ENCODE measurements at places on chromosomes 1 and 21.
A peak's percentile ranks its signal among the peaks of the same experiment; 100 is the strongest.

DNA sequence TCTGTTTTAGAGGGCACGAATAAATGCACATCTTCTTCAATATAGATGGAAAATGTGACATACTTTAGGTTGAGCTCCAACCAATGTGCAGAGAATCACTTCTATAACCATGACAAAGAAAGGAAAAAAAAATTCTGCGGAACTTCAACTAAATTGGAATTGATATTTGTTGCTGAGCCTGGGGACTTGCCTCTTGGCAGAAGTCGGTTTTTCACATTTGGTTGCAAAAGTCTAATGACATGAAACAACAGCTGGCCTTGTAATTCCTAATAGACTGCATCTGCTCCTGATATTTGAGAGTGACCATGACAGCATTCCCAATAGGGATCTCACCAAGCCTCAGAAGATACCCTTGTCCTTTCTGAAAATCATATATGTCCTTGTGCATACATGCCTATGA, 112.8 kb downstream of the PRRX1 start:
- no peak for DNase-seq

DNA sequence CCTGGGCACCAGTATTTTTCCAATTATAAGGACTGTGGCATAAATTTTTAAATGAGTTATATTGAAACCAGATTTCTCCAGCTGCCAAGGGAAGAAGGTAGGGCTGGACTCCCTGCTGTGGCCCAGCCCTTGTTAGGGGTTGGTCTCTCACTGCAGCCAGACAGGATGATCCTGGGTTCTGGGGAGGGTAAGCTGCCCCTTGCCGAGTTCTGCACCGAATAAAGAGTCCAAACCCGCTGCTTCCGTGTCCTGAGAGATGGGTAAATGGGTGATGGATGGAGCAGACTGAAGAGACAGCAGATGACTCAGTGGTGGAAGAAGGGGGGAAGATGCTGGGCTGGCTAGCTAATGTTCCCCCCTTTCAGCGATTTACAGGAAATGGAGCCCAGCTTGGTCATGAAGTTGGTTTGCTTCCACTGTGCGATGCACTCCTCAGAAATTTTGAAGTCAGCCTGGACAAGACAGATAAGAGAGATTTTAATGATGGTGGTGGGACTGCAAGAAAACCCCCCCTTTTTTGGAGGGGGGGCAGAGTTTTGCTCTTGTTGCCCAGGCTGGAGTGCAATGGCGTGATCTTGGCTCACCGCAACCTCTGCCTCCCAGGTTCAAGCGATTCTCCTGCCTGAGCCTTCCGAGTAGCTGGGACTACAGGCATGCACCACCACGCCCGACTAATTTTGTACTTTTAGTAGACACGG, 41.4 kb downstream of the YARS1 start:
- no peak for DNase-seq

DNA sequence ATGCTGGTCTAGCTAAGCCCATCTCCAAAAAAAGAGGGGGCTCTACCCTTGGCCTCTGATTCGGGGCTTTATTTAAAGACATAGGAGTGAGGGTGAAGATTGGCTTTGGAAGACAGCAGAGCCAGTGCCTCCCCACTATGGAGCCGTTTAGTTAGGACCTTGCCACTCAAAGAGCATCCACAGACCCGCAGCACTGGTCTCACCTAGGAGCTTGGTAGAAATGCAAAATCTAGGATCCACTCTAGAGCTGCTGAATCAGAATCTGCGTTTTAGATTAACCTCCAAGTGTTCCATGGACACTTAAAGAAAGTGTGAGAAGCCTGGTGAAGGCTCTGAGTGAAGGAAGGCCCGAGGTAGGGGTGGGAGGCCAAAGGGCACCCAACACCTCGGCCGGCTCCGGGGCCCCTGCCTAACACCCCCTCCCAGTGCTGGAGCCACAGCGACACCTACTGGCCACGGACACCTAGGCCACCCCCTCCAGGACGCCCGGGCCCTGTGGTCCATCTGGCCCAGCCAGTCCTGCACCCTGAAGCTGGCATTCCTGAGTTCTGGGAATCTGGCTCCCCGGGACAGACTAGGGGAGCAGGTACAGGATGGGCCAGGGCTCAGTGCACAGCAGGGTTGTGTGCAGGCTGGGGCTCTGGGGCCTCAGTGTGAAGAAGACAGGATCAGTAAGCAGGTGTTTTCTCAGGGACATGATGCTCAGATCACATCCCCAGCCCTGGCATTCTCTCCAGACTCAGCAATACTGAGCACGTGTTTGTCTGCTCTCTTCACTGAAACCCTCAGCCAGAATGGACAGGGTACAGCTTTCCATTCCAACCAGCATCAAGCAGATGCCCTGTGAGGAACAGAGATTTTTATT, 79.2 kb downstream of the TMEM53 start:
- DNase-seq = peak; percentile 82

DNA sequence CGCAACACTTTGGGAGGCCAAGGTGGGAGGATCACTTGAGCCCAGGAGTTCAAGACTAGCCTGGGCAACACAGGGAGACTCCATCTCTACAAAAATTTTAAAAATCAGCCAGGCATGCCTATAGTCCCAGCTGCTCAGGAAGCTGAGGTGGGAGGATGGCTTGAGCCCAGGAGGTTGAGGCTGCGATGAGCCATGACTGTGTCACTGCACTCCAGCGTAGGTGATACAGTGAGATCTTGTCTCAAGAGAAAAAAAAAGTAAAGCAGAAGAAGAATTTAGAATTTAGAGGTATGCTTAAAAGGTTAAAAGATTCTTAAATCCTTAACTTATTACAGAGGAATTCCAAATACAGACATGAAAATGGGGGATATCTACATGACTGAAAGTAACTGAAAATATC, 79.5 kb downstream of the SMYD3 start:
- DNase-seq = no peak

DNA sequence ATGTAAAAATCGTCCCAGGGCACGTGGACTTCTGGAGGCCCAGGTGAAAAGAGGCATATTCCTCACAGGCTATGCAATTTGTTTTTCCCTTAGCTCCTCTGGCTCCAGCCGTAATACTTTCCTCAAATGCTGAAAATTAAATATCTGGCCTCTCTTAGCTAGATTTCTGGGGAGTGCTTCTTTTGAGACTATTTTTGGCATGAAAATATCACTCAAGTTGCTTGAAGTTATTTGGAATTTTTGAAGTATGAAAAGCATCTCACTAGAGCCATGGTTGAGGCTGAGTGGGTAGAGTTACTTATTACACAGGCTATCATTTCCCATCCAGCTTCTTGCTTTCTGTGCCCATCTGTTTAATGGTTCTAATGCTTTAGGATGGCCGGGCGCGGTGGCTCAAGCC, 59.7 kb downstream of the MYOM3 start:
- DNase-seq = no peak

DNA sequence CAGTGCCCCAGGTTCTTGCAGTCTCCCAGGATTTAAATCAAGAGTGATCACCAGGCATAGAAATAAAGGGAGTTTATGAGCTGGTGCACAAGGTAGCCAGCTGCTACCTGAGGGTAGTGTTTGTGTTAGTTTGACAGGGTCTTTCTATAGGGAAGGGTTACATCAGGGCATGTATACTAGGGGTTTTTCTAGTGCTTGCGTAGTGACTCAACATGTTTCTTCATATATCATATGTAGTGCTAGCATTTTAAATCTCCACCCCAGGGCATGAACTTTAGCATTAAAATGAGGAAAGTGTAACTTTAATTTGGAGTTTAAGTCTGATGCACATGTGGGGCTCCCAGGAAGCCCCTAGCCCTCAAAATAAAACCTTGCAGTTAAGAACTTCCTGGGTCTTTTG, 86.5 kb upstream of the TNR start:
- DNase-seq = no peak

GRCh38 chr1:55481634-55482033, 266.5 kb upstream of the USP24 start:
- DNase-seq = no peak

DNA sequence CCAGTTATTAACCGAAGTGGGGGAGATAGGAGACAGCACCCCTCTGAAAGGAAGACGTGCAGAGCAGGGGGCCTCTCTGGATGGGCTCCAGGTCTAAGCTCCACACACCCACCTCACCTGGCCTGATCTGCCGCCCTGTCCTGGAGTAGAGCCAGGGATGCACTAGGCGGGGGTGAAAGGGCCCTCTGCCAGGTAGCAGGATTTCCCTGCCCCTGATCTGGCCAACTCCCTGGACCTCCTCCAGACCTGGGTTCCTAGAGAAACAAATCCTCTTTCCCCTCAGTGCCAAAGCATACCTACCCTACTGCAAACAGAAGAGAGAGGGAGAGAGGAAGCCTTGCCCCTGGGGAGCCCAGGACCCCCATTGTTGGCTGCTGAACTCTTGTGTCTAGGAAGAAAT, 2.0 kb downstream of the CRABP2 start:
- no peak for DNase-seq

GRCh38 chr1:114079596-114080190, 74.0 kb downstream of the SYT6 start:
- no peak for DNase-seq

DNA sequence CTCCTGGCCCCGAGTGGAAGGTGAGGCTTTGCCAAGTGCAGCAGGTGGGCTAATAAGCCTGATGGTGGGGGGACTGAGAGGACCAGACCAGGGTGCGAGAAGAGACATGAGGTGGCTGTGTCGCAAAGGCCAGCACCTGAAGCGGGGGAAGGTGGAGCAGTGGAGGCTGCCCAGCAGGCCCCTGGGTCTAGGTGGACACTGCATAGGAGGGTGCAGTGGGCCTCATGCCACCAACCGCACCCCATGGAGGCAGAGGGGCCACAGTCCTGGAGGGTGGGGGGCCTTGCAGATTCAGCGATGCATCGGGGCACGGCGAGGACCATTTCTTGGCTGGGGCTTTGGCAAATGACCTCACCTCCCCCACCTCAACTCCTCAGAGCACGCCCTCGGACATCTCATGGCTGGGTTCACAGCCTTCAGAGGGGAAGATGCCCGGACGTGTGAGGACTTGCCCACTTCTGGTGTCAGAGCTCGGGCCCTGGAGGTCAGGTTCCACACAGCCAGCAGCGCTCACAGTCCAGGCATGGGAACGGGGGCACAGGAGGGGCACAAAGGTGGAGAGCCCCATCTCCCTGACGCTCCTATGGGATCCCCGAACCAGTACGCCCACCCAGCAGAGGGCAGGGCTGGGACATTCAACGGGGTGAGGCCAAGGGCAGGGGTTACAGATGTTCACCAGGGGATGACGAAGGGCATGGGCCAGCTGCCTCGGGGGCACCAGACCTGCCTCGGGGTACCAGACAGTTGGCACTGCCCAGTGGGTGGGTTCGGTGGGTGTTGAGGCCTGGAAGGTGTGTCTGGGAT, 35.4 kb downstream of the UBE2G2 start:
- no peak for DNase-seq

DNA sequence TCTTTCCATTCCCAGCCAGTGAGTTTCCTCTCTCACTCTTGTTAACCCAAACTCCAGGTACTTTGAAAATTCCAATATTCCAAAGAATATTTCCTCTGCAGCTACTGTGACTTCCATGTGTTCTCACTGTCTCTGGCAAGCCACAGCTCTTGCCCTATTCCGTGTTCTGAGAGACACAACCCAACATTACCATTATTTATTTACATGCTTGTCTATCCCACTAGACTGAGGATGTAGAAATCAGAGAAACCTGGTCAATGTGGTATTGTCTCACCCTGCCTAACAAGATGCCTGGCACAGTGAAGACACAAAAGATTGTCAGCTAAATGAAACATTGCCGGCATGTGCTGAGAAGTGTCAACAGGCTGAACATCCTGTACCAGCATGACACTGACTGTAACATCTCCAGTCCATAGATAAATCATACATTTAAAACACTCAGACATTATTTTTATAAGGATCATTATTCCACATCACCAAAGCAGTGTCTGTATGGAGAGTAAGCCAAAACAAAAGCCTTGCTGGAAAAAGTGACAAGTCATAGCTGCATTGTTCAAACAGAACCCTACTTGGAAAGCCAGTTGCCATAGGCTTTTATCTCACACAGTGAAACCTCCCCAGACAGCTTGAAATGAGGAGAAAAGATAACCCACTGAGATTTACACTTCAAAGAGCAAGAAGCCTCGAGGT, 72.3 kb downstream of the SIPA1L2 start:
- no peak for DNase-seq

- no peak for DNase-seq
Observed at GRCh38 chr1:11142618-11143391, 43.1 kb upstream of the EXOSC10 start.

- DNase-seq = no peak
Observed at GRCh38 chr1:193322211-193322610, 135.8 kb upstream of the B3GALT2 start.

GRCh38 chr1:181061891-181062835, 26.3 kb upstream of the IER5 start:
- DNase-seq = no peak

DNA sequence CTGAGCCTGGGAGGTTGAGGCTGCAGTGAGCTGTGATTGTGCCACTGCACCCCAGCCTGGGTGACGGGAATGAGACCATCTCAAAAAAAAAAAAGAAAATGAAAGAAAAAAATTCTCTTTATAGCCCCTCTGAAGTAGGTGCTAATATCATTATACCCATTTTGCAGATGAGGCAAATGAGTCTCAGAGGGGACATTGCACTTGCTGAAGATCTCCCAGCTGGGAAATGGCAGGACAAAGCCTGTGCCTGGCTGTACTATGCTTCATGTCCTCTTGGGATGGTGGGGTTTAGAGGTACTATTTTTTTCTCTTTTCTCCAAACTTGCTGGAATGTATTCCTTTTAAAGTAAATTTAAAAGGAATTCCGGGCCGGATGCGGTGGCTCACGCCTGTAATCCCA, 1.6 kb downstream of the SMPDL3B start:
- DNase-seq = no peak

GRCh38 chr1:44537538-44537937, 132.5 kb downstream of the RNF220 start:
- no peak for DNase-seq

GRCh38 chr1:237227476-237227875, 185.5 kb downstream of the RYR2 start:
- DNase-seq = no peak

DNA sequence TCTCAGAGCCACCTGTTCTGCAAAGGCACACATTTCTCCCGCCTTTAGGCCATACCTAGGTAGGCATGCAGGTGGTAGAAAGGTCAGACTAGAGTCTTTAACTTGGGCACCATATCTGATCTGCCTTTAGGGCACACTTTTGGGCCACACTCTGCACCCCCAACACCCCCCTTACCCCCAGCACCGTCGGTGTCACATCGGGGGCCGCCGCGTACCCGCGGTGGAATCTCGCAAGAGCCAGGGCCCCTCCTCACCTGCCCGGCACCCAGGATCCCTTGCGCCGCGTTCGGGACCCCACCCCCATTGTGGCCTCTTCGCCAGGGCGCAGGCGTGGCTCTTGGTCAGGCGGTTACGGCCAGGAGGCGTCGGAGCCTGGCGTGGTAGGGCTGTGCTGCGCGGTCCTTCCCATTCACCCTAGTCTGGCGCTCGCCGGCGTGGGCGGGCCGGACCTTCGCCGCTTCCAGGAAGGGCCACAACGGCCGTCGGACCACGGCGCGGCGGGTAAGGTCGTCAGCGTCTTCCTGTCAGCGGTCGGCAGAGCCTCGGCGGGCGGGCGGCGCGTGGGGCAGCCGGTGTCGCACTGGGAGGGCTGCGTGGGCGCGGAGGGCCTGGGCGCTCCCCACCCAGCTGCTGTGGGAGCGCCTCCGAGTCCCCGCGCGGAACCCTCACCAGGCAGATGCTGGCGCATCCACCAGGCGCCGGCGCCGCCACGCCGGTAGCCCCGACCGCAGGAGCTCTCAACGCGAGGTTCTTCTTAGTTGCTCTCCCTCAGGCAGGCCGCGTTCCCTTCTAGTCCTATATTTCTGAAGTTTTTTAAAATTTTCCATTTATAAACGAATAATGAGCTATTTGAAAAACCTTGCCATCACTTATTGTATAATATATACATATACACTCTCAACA, at the start of gene DNAH14:
Gene DNAH14, plus strand, starts transcription at position 341 of the 903 bp plus-strand sequence. CDS start 23,028 bp downstream, outside the sequence.
- peak; percentile 28 for DNase-seq

Measured in activated CD8-positive, alpha-beta T cell treated with anti-CD3 and anti-CD28 coated beads, Interleukin-2, amount 10 ng/mL, durations not matched to agents 7 days and 5 days (primary cell).